ENCODE measurements at places on chromosomes 7 and 10.

DNA sequence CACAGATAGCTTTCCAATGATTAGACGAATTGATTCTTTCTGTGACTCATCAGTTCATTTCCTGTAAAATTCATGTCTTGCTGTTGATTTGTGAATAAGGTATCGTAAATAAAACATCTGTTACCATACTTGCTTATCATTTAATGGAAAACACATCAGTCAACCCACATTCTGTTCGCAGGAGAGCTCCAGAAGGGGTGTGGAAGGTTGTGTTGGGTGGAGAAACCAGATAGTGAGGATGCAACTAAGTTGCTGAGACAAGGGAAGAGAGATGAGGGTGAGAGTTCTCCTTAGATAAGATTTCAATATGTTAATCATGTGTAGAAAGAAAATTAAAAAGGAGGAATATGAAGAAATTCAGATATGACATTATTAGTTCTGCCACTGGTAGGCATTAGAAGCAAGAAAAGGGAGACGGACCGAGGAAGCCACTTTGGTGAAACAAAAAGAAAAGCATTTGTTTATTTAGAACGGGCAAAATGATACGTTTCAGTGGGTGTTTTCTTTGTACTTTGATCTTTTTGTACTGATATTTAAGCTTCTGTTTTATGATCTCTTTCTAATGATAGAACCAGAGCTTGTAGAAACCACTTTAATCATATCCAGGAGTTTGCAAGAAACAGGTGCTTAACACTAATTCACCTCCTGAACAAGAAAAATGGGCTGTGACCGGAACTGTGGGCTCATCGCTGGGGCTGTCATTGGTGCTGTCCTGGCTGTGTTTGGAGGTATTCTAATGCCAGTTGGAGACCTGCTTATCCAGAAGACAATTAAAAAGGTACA is 7.8 kb downstream of the CD36 start:
- DNase-seq, result no peak

- DNase-seq, result no peak
Measured at GRCh38 chr10:124041675-124042445, 51.5 kb downstream of the CHST15 start.

DNA sequence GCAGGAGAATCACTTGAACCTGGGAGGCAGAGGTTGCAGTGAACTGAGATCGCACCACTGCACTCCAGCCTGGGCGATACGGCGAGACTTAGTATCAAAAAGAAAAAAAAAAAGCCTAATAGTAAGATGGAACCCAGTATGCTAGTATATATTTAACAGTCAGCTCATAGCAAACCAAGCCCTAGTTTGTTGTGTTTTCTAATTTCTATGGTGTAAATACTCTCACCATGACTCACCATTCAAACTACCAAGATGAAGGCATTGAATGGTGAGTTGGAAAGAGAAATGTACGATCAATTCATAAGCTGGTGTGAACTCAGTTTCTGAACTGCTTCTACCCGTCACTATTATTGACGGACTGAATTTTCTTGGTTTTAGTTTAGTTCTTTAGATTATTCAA is 173.7 kb upstream of the KAT6B start:
- no peak for DNase-seq

- DNase-seq, result no peak
Measured at GRCh38 chr10:25632802-25633201, 301.2 kb upstream of the MYO3A start.
